ENCODE measurements at places on chromosomes 4 and X.

DNA sequence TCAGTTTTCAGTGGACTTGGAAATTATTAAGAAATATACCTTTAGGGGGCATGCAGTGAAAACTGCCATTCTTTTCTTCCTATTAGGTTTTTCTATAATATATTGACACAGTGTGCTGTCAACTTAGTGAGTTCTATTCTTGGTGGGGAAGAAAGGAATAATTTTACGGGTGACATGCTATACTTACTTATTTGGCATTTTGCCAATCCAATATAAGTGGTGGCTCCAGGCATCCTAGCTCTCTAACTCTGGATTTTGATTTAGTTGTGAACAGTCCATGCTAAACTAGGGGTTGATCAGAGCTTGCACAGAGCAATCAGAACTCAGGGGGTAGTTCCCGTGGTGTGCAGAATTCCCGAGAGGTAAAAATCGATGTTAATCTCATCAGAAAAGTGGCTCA, 277.7 kb upstream of the FTHL17 start:
- DNase-seq = no peak

DNA sequence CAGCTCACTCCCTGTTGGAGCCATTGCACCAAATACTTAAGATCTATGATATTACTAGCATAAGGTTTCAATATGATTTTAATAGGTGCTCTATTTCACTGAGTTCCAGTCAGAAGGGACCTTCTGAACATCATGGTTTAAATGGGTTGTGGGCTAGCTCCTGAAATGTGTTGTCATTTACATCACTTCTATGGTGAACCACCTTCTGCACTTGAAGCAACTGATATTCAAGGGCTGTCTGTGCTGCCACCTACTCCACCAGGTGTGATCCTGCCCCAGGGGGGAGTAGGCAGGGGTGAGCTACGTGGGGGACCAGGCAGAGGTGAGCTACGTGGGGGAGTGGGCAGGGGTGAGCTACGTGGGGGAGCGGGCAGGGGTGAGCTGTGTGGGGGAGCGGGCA, 35.2 kb downstream of the RNF175 start:
- DNase-seq = no peak

- no peak for DNase-seq
Measured at GRCh38 chrX:106510713-106511403, 100.9 kb upstream of the RADX start.

DNA sequence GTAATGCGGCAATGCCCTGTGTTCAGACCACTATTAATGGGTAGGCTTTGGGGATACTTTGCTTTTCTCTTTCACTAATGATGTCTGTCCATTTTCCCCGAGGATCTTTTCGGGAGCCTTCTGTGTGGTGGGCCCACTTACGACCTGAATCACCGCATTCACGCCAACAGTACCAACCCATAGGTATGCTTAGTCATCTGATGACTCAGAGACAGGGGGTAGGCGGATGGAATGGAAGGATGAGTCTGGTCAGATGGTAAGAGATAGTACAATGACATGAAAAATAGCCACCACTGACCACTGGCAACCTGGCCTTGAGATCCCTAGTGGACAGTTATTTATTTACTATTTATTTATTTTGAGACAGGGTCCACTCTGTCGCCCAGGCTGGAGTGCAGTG, 76.0 kb upstream of the DHRSX start:
- DNase-seq = peak; percentile 61

GRCh38 chr4:42281324-42282020, 115.8 kb upstream of the SHISA3 start:
- no peak for DNase-seq

GRCh38 chrX:9069573-9069972, 35.6 kb upstream of the FAM9B start:
- no peak for DNase-seq

DNA sequence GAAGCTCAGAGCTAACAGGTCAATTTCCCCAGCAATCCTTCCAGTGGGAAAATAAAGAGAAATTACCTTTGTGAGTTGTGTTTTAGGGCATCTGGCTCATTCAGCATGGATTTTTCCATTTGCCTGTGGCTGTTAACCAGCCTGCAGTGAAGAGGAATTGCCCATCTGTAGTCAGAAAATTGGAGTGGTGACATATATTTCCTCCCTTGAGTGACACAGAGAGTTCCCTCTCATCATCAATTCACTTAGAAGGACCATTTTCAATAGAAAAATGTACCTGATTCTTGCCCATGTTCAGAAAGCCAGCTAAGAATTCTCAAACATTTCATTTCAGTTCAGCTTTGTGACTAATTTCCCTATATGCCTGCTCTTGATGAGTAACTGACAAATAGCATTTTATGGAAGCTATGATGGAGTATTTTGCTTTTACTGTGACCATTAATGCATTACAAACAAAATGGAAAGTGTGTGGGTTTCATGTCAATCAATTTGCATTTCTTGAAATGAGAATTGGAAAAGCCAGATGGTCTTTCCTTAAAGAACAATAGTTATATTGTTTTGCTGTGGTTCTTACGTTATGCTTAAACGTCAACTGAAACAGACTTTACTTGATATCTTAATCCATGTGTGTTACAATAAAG, 155.8 kb downstream of the NWD2 start:
- DNase-seq = no peak

- no peak for DNase-seq
Measured at GRCh38 chr4:68077737-68078136, 51.9 kb downstream of the TMPRSS11F start.

DNA sequence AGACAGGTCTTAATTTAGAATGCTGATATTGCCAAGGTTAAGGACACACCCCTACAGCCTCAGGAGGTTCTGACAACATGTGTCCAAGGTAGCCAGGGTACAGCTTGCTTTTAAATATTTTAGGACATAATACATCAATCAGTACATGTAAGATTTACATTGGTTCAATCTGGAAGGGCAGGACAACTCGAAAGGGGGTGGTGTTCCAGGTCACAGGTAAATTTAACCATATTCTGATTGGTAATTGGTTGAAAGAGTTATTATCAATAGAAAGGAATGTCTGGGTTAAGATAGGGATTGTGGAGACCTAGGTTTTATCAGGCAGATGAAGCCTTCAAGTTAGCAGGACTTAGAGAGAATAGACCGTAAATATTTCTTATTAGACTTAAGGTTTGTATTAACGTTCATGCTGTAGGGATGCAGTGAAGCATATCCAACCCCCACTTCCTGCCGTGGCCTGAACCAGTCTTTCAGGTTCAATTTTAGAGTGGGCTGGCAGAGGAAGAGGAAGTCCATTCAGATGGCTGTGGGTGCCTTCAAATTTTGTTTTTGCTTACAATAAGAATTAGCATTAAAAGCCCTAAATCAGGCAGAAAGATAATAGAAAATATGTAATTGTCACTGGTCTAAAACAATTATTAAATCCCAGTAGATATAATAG, 136.5 kb upstream of the GALNTL6 start:
- no peak for DNase-seq

- DNase-seq = no peak
Measured at GRCh38 chr4:139676365-139676764, 10.7 kb downstream of the MGST2 start.

- DNase-seq = no peak
Measured at GRCh38 chrX:95995583-95995982, 689.1 kb upstream of the DIAPH2 start.

GRCh38 chrX:140273921-140274320, 230.9 kb downstream of the SOX3 start:
- no peak for DNase-seq

DNA sequence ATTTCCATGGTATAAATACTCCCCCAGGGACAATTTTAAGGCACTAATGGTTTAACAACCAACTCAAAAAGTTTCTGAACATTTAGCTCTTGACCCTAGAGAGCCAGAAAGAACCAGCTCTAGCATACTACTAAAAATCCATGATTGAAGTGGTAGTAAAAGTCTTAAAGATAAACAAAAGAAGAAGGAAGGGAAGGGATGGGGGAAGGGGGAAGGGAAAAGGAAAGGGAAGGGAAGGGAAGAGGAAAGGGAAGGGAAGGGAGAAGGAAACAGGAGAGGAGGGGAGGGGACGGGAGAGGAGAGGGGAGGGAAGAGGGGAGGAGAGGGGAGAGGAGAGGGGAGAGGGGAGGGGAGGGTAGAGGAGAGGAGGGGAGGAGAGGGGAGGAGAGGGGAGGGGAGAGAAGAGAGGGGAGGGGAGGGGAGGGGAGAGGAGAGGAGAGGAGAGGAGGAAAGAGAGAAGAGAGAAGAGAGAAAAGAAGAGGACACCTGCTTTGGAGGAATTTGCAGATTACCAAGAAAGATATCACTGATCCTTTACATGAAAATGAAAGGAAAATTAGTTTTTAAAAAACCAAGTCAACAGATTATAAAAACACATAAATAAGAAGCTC, 26.4 kb upstream of the FAM241A start:
- DNase-seq = no peak

DNA sequence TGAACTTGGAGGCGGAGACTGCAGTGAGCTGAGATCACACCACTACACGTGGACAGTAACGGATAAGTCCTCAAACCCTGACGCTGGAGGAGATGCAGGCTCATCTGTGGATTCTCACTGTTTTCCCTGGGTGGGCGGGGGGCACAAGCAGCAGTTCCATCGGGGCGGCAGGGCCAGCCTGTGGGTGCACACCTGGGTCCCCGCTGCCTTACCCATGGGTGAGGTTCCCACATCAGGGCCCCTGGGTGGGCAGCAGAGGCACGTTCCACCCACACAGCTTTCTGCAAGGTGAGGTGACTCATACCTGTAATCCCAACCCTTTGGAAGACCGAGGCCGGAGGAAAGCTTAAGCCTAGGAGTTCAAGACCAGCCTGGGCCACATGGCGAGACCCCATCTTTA, 56.6 kb upstream of the MXD4 start:
- DNase-seq = no peak

DNA sequence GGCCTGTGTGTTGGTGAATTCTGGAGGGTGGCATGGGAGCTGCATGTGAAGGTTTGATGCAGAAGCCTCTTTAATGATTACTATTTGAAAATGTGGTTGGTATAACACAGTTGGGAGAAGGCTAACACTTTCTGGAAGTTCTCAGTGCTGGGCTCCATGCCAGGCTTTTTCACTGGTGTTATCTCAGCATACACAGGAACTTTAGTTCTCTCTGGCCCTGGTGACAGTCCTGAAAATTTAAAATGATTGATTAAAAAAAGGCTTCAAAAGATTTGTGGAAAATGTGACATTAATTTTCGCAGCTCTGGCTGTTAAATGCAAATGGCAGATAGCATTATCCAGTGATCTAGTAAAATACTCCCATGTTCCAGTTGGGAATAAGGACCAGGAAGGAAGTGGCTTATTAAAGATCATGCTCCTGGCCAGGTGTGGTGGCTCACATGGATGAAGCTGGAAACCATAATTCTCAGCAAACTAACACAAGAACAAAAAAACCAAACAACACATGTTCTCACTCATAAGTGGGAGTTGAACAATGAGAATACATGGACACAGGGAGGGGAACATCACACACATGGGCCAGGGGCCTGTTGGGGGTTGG, 36.6 kb downstream of the DIPK2B start:
- DNase-seq = no peak

DNA sequence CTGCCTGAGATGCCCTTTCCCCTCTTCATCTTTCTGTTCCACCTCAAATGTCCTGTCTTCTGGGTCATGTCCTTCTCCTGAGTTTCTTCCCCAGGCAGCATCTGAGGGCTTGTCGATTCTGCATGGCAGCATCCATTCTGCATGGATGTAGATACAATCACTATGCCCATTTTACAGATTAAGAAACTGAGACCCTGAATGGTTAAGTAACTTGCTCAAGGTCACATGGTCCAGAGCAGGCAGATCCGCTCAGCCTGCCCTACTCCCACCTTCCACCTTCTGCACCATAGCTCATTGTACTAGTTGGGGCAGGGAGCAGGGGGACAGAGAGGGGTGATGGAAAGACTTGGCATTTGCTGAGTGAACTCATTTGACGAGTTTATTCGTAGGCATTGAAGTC, 32.0 kb downstream of the ZNF185 start:
- DNase-seq = no peak

GRCh38 chr4:94375364-94375763, 32.7 kb upstream of the HPGDS start:
- DNase-seq = no peak

- no peak for DNase-seq
Measured at GRCh38 chrX:31606771-31607170, 534.9 kb upstream of the FTHL17 start.

- DNase-seq = peak; percentile 54
Measured at GRCh38 chr4:88283661-88284438, 511 bp downstream of the PPM1K start.

GRCh38 chr4:25081866-25082471, 51.2 kb upstream of the LGI2 start:
- no peak for DNase-seq

DNA sequence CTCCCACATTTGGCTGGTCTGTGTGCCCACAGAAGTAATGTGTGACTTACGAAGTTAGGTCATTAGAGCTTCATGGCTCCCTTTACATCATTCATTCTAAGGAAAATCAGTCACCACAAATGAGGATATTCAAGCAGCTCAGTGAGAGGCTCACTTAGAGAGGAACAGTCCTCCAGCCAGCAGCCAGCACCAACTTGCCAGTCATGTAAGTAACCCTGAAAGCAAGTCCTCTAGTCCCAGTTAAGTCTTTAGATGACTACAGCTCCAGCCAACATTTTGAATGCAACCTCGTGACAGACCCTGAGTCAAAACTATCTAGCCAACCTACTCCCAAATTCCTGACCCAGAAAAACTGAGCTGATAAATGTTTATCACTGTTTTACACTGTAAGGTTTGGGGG, 71.3 kb downstream of the LRBA start:
- DNase-seq = no peak

DNA sequence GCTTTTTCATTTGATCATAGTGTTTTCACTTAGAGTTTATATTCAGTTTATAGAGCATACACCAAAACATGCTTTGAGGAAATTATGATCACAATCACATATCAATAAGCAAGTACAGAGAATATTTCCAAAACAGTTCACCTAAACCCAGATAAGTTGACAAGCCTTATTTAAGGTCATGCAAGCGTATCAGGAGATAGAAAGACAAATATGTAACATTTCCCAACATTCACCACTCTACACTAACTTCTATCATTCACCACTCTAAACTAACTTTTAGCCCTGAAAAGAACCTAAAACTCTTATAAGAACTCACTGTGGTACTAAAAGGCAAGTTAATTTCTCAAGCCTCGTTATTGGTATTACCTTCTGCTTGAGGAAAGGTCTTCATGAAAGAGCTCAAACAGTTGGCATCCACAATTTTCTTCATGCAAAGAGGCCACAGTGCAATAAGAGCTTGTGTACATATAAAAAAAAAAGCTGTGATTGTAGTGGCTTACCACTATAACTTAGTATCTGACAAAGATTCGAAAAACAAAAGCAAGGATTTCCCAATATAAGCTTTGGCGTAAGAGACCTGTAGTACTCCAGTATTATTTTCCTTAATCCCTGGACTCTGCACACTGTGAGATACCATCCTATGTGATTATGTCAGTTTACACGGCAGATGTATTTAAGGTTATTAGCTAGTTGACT, 903.3 kb downstream of the STIM2 start:
- DNase-seq = no peak

GRCh38 chrX:98380106-98380505, 1496.4 kb downstream of the RPA4 start:
- DNase-seq = no peak

DNA sequence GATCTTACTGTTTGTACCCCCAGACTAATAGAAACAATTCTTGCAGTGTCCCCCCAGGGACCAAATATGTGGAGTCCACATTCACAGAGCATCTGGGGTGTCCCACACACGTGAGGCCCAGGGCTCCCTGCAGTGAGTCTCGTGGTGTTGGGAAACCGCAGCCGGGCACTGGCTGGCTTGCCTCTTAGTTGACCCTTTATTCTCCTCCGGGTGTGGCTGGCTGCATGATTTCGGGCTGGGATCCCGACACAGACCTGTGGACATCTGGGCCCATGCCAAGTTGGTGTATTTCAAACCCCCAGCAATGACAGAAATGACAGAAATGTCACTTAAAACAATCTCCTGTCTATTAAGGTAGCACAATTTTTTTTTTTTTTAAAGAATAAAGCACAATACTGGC, 15.6 kb upstream of the CLDN24 start:
- peak; percentile 34 for DNase-seq
